Cortex of kidney (tissue), 1 donor: ENCODE measurements at places on chromosomes 4 and X.

DNA sequence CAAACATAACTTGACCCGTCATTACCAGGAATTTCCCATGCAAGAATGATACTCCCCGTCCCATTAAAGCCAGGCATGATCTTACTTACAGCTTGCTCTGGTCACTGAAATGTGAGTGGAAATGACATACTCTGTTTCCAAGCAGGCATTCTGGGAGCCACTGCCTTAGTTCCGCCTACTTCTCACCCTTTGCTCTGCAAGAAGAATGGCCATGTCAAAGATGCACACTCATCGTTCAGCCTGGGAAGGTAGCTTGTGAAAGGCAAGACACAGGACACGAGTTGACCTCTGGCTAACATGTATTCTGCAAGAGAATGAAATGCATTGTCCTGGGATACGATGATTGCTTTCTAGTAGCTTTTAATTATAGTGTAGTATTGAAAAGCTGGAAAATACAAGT is 1144.4 kb downstream of the NLGN4X start:
- DNase-seq = no peak

- no peak for DNase-seq
These were observed 1.7 kb downstream of the ATP8A1 start for GRCh38 chr4:42655269-42655637.

DNA sequence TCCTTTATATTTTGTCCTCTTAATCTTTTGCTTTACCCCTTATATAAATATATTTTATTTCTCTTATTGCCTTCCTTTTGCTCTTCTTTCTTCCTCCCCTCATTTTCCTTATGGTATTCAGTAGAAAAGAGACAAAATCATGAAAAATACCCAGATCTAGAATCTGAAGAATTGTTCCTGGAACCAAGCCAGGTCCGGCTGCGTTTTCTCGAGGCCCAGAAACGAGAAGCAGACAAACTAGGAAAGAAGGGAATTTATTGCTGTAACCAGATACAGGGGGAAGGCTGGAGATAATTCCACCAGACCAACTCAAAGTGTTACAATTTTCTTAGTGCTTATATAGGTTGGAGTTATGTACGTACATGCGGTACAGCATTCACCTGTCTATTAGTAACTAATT is 328.7 kb downstream of the GABRG1 start:
- DNase-seq = no peak

GRCh38 chr4:1793940-1794808 is 1.1 kb downstream of the FGFR3 start:
- DNase-seq = no peak

- DNase-seq = no peak
These were observed 127.3 kb upstream of the NKX1-1 start for GRCh38 chr4:1533501-1534064.

GRCh38 chr4:52998413-52998812 is 136.3 kb downstream of the RASL11B start:
- no peak for DNase-seq

DNA sequence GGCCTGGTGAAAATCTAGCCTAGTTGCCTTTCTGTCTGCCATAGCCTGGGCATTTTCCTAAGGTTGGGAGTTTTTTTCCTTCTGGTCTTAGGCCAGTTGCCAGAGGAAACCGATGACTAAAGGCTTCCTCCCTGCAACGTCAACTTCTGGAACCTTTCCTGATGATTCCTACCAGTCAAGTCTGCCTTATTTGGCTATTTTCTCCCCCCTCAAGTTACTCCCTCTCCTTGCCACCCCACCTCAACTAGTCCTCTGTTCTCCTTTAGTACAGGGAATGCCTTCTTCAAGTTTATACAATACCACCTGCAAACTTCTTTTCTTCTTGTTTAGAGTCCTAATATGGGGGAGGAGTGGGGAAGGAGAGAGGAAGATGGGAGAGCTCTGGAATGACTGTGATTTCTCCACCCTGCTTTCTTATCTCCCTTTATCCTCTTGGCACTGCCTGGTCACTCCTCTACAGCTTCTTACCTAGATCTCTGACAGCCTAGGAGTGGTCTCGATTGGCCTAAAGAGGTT is 10.6 kb downstream of the MSN start:
- DNase-seq = no peak
